ENCODE measurements at places on chromosomes 4 and X.

GRCh38 chrX:81205551-81205950 lies 3.6 kb downstream of the SH3BGRL start:
- no peak for DNase-seq

GRCh38 chr4:152464030-152464823 lies 71.7 kb downstream of the FBXW7 start:
- no peak for DNase-seq

DNA sequence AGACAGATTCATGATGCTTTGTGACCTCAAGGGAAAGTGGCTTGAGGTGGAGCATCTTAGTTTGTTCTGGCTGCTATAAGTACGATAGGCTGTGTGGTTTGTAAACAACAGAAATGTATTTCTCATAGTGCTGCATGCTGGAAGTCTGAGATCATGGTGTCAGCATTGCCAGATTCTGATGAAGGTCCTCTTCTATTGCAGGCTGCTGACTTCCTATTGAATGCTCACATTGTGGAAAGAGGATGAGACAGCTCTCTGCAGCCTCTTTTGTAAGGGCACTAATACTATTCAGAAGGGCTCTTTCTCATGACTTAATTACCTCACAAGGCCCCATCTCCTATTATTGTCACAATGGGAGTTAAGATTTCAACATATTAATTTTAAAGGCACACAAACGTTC lies 1674.0 kb upstream of the PCDH7 start:
- no peak for DNase-seq

GRCh38 chr4:44446801-44447562 lies 1.6 kb downstream of the KCTD8 start:
- peak; percentile 2 for DNase-seq

- DNase-seq: no peak
Observed at GRCh38 chr4:34258176-34258575, 1986.1 kb downstream of the ARAP2 start.

GRCh38 chr4:56701644-56702043 lies 20.5 kb upstream of the HOPX start:
- DNase-seq: no peak
